ENCODE measurements at places on chromosomes 2 and 18. TPM values are rescaled to one million over a fixed set of nuclear protein-coding genes. Genes with fewer than 3 reads are reported as not detected.

Gene ITGA4
- total RNA-seq, result 2.6 TPM

Gene MZT2B
- total RNA-seq, result 414 TPM

Gene TLX2
- total RNA-seq, result 0.31 TPM

Gene MPV17
- 83.0 TPM for total RNA-seq

Gene CYTIP
- total RNA-seq, result 0.22 TPM

Gene IL1B
- total RNA-seq, result 0.26 TPM

Gene INHBB
- 23.3 TPM for total RNA-seq

Gene LRP1B
- total RNA-seq, result not detected

Gene SLC40A1
- total RNA-seq, result 1.6 TPM

Gene STK25
- 112 TPM for total RNA-seq

Gene CABYR
- total RNA-seq, result 18.9 TPM

Gene POTEJ
- total RNA-seq, result not detected

Gene TCF23
- total RNA-seq, result not detected

Gene AGAP1
- total RNA-seq, result 23.2 TPM

Gene SAG
- total RNA-seq, result not detected

Gene TOGARAM2
- 0.09 TPM for total RNA-seq

Gene CFAP53
- 0.38 TPM for total RNA-seq

Gene FNDC4
- total RNA-seq, result 4.6 TPM

Gene TMEM18
- 43.9 TPM for total RNA-seq

Gene SNTG2
- total RNA-seq, result not detected

Gene NXPH2
- not detected for total RNA-seq

Gene COLEC12
- total RNA-seq, result 0.06 TPM

Gene VWA3B
- total RNA-seq, result not detected

Gene ADGRF3
- total RNA-seq, result 0.29 TPM

Gene IL36A
- not detected for total RNA-seq

Gene SGO2
- total RNA-seq, result 12.3 TPM
